NCI-H2029 (cell line): ENCODE measurements at places on chromosomes 3 and 15.

- DNase-seq, result peak; percentile 6
These were observed 22.3 kb upstream of the LMOD3 start for GRCh38 chr3:69144631-69145245.

DNA sequence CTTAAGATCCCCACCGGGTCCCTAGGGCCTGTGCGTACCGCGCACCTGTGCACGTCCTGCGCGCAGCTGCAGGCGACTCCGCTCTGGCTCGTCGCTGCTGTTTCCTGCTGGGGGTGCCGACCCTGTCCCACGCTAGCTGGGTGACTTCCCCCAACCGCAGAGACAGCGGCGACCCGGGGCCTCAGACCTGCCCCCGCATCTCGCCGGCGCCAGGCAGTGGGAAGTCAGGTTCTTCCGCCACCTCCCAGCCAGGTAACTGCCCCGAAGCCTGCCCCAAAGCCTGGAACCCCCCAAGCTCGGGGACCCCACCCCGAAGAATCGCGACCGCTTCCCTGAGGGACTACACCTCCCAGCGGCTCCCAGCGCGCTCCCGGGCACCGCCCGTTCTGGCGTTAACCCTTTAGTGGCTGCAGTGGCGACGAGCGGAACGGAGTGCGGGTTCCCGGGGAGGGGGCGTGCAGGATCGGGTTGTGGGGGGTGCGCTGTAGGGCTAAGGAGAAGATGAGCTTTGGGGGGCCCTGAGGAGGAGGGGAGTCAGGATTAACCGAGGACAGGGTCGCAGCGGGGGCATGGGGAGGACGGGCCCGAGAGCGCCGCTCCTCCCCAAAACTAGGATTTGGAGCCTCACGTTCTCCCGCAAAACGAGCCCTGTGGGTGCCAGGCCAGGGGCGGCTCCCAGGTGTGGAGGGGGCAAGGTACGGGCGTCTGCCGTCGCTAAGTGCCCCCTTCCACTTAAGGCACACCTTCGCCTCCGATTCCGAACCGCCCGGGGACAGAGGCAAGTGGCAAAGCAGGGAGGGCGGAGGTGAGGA, 589 bp downstream of the NEIL1 start:
- no peak for DNase-seq

- DNase-seq, result no peak
These were observed 473.6 kb upstream of the CBLB start for GRCh38 chr3:106342386-106342785.

DNA sequence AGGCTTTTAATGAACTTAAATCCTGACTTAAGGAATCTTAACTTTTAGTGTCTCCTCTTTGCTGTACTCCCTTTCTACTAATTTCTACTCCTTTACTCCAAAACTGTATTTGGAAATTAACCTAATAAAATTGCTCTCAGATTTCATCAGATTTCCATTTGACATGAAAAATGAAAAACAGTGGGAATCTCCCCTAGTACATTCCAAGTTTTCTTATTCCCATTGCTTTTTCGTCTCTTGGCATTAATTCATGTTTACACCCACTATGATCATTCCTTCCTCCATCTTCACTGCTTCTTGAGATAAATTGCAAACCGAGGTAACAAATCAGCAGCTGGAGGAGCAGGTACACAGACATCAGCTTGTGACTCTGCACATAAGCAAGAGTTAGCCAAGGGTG, 208.7 kb downstream of the VGLL3 start:
- no peak for DNase-seq

- no peak for DNase-seq
These were observed 15.4 kb upstream of the CMC1 start for GRCh38 chr3:28226020-28226419.

DNA sequence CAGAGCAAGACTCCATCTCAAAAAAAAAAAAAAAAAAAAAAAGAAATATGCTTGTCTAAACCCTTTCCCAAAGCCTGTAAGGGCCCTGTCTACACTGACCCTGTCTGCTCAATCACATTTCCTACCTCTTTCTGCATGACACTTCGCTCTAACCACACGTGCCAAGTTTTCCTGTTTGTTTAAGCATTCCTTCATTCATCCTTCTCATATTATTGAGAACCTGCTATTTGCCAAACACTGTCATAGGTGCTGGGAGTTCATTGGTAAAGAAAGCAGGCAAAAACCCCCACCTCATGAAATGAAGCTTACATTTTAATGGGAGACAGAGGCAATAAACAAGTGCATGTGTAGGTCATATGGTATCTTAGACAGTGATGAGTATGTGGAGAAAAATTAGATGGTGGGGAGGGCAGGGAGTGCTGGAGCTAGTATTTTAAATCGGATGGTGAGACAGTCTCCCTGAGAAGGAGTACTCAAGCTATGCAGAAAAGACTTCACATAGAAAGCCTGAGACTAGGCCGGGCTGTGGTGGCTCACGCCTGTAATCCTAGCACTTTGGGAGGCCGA, 48.0 kb downstream of the B3GNT5 start:
- no peak for DNase-seq

DNA sequence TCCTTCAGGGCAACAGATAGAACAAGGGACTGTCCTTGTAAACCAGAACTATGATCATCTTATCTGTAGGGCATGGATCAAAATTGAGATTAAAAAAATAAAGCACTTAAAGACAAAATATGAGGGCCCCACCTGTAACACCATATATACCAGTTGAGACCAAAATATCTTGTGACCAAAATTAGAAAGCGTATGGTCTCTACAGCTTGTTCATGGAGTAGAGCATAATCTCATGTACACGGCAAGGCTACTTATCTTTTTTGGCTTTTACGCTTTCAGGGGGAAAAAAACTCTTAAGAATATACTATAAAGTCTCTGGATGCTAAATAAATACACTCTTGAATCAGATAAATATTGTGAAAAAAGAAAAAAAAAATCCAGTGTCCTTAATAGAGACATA, 49.3 kb downstream of the ADAMTS9 start:
- DNase-seq, result no peak

- DNase-seq, result no peak
These were observed 105.8 kb upstream of the MYZAP start for GRCh38 chr15:57485869-57486268.

DNA sequence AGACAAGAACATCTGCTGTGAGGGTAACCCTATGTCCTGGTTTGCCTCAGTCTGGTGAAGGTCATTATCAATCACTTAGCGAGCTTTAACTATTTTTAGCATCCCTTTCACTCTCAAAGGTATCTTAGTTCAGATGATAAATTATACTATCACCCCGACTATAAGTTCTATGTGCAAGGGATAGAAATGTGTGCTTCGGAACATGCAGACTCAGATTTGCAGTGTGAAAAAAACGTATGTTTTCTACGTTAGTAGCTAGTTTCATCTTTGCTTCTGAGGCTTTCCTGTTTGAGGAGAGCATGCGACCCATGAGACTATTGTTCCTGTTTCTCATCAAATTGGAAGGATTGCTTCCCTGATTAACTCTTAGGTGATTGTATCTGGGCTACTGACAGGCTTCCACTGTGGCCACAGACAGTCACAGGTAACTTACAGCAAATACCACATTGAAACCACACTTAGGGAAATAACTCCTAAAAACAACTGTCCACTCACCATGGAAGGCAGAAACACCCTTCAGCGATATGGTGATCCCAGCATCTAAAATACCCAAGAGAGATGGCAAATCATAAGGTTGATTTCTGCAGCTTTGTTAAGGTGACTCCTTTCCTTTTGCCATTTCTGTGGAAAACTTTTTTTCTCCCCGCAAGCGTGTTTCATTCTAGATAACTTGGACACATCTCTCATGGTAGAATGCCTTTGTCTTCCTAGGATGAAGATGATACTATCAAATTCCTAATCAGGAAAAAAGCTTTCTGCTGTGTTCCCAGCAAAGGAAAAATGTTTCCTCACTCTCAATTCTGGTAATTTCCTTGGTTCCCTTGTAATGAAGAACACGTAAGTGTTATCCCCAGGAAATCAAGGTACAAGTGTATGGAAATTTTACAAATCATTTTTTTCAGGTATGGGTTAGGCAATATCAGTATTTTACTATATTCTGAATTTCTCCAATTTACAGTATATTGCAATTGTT, 5.2 kb downstream of the GCSAM start:
- no peak for DNase-seq

GRCh38 chr15:68228971-68229385, 550 bp downstream of the CLN6 start:
- DNase-seq, result no peak

DNA sequence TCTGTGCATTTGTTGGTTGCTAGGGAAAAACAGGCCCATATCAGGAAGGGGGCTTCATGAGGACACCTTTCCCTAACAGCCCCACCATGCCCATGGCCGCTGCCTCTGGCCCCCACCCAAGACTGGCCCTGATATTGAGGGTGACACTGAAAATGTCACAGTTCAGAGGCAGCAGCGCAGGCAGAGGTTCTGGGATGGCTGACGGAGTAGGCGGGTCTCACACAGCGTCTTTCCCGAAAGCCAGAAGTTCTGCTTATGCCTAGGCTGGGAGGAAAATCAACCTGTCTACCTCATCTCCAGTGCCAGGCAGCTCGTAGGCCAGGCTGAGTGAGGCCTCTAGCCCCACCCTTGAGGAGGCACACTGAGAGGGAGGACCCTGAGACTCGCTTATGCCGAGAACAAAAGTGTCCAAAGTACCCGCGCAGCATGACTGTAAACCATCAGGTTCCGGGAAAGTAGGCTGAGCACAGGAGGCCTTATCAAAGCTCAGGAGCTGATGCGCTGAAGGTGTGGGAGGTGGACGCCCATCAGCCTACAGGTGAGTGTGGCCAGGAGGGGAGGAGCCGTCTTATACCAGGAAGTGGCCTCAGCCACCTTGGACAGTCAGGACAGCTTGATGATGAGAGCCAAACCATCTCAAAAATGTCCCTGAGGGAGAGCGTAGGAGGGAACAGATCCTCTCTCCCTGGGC, 27.5 kb downstream of the GRAMD2A start:
- peak; percentile 49 for DNase-seq

- no peak for DNase-seq
These were observed 71.1 kb upstream of the FLNB start for GRCh38 chr3:57937092-57937491.

GRCh38 chr15:75647370-75648155, at the start of gene SNX33:
Gene SNX33, plus strand, starts transcription at chr15:75647912. Its CDS starts 1,191 bp downstream, at chr15:75649103.
- DNase-seq, result no peak

DNA sequence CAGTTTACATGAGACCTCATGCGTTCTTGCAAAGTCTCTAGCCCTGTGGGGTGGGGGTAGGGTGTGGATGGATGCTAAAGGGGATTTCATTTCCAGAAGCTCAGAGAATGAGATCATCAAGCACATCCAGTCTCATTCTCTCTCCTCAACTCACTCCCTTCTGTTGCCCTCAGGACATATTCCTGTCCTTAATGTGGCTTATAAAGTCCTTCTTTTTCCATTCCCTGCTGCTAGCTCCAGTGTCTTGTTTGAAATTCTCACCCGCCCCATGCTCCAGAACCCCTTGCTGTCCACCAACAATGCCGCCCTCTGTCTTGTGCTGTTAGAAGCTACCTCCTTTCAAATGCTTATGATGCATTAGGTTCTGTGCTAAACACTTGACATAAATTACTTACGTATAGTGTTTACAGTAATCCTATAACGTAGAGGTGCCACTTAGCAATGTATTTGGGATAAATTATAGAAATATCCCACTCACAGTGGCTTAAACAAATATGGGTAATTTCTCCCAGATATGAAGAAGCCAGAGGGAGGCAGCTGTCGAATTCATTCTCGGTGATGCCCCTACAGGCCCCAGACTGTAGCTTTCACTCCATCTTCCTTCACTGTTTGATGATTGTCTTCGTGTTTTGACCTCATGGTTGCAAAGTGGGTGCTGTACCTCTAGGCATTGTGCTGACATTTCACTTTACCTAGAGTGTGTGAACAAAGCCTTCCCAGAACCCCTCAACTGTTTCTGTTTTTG, 273.1 kb upstream of the TBL1XR1 start:
- no peak for DNase-seq

DNA sequence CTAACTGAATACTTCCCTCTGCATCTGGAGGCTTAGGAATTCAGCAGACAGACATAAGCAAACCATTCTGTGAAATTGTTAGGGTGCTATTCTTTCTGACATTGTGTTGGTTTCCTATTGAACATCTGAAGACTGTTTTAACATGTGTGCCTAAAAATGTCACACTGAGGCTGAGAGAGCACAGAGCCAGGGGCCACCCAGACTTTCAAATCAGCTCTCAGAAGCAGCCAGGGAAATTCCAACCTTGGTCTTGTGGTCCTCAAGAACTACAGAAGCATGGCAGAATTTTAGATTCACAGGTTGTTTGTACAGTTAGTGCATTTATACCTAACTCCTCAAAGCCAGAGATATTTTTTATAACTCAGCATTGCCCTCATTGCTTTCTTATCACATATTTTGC, 929.2 kb upstream of the CFAP20DC start:
- no peak for DNase-seq

DNA sequence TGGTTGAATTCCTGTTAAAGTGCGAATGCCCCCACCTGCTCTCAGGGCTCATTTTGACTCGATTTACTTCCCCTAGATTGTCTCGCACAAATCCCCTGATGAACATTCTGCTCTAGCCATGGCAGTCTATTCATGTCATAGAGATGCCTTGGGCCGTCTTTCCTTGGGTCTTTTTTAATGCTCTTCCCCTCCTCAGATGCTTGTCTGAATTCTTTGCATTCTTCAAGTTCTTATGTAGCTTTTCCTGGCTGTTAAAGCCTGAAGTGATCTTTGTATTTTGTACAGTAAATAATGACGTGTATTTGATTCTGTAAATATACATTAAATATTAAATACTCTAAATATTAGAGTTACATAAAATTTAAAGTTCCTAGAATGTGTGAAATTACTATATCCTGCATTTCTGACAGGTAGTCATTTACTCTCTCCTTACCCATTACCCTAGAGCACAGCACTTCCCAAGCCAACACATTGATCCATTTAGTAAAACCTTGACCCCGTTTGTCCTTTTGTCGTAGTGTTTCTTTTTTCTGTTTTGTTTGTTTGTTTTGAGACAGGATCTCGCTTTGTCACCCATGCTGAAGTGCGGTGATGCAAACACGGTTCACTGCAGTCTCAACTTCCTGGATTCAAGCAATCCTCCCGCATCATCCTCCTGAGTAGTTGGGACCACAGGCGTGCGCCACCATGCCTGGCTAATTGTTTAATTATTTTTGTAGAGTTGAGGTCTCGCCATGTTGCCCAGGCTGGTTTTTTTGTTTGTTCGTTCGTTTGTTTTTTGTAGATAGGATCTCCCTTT, 47.9 kb downstream of the YEATS2 start:
- peak; percentile 35 for DNase-seq

- no peak for DNase-seq
These were observed 64.4 kb downstream of the NSMCE3 start for GRCh38 chr15:29205186-29205585.
